ENCODE measurements at places on chromosomes 11 and 22.

- DNase-seq: no peak
Observed at GRCh38 chr22:29115682-29116288, 43.0 kb downstream of the KREMEN1 start.

DNA sequence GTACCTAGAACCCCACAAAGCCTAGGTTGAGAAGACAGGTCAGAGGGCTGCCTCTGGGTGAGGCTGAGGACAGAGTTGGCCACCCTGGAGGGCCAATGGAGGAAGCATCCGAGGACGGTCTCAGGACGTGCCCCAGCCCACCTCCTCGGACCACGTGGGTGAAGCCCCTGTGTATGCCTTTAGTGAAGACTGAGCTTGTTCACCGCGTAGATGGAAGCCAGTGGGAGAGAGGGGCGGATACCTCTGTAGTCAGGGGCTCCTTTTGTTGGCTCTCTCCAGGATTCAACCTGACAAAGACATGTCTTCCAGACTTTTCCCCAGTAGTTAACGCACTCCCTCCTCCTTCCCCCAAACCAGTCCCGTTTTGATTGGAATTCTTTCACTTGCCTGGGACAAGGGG, 110.7 kb downstream of the ZBTB16 start:
- no peak for DNase-seq

DNA sequence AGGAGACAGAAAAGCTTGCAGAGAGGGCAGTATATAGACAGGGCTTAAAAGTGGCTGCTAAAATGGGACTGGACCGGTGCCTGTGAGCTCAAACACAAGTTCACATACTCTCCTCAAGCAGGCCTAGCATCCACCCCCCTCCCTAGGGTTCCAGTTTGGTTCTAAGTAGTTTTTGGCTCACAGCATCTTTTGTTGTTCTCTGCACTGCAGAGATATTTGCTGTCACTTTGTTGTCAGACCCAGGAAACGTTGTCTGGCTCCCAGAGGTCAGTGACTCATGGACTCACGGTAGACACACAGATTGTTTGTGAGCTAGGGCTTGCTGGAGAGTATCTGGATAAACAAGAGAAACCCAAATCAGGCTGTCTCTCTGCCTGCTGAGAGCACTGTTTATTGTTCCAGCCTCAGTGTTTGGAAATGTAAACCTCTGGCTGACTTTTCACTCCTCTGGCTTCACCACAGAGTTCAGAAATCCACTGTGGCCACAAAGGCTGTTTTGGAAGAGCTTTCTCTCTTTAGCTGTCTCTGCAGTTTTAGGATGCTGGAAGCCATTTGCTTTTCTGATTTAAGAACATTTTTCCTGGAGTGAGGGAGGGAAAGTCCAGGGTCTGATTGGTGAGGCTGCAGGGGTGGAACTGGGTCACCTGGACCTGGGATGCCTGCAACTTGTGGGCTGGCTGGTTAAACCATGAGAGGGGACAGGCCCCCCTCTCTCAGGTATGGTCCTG, 303.7 kb upstream of the PLET1 start:
- DNase-seq: no peak

DNA sequence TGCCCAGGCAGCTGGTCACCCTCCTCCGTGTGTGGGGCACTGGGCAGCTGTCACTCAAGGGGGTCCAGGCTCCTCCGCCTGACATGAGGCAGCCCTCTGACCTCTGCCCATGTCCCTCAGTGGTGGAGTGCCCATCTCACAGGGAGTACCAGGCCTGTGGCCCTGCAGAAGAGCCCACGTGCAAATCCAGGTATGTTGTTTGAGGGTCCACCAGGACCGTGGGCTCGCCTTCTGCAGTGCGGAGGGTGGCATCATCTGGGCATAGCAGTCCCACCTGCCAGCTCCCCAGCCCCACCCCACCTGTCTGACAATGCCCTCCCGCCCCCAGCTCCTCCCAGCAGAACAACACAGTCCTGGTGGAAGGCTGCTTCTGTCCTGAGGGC, 30.5 kb downstream of the MUC2 start:
- DNase-seq: no peak

DNA sequence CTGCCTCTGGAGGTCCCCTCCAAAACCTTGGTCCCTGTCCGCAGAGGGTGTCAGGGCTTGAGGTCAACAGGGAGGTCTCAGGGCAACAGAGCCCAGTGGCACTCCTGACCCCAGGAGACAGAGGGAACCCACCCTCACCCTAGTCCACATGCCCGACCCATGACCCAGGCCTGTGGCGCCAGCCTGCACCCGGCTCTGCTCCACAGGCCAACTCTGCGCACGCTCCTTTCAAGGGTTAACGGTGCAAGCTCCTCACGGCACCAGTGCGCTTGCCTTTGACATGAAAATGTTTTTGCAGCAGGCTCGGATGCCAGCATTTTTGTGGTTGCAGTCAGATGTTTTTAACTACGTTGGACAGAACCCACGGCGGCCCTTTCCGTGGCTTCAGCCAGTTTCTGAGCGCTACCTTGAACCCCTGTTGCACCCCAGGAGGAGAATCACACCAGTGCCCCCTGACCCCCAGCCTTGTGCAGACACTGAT, 68.6 kb downstream of the CDKN1C start:
- no peak for DNase-seq

GRCh38 chr11:30488304-30488998, 97.7 kb downstream of the MPPED2 start:
- peak; percentile 54 for DNase-seq

GRCh38 chr11:10326012-10326964, 21.4 kb downstream of the ADM start:
- DNase-seq: peak; percentile 43

DNA sequence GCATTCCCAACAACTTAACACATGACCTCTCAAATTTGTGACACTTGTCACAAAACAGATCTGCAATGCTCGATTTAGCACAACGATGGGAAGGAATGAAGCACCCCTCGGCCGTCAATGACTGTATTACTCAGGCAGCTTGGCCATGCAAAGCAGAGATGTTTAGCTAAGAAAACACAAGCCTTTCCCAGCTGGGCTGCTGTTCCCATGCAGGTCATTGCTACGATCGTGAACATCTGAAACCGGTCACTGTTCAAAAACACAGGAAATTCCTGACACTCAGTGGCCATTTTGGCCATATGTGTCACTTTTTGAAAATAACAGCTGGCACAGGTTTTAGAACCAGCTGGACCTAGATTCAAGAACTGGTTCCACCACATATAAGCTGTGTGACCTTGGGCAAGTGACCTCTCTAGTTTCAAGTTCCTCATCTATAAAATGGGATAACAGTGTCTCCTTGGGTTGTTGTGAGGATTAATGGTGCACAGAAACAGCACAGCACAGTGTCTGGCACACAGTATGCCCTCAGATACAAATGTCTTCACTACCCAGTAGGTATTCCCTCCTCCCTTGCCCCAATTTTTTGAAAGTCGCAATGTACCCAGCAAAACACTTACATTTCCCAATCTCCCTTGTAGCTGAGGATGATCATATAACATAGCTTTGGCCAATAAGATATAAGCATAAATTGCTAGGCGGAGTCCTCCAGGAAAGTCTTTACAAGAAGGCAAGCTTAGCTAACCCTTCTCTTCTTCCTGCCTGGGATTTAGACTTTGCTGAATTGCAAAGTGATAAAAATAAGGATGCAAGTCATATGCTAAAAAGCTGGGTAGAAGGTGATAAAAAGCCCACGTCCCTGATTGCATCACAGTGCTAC, 93.1 kb downstream of the C11orf58 start:
- DNase-seq: no peak

DNA sequence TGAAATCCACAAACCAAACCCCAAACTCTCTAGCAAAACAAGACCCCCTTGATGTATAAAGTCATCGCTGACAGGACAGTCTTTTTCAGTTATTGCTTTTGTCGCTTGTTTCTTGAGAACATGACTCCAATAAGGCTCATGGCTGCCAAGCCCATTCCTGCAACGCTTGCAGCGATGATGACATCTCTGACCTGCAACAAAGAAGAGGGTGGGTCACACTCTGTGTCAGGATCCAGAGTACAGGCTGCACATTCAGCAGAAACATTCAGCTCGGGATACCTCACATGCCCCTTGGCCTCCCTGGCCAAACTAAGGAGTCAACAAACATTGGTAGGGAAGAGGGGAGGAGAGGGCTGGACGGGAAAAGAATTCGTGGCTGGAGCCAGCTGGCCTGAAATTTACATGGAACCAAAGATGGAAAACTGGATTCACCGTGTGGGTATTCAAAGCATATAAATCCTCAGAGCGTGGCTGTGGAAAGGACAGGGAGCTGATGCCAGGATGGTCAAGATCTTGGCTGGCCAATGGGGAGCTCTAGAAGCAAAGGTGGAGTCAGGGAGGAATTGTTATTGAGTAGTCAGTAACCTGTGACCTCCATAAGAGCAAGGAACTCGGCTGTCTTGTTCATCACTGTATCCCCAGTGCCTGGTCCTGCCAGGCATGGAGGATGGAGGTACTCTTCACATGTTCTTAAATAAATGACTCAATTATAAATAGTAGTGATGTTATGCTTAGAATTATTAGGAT, 11.8 kb upstream of the PLAAT2 start:
- DNase-seq: no peak

DNA sequence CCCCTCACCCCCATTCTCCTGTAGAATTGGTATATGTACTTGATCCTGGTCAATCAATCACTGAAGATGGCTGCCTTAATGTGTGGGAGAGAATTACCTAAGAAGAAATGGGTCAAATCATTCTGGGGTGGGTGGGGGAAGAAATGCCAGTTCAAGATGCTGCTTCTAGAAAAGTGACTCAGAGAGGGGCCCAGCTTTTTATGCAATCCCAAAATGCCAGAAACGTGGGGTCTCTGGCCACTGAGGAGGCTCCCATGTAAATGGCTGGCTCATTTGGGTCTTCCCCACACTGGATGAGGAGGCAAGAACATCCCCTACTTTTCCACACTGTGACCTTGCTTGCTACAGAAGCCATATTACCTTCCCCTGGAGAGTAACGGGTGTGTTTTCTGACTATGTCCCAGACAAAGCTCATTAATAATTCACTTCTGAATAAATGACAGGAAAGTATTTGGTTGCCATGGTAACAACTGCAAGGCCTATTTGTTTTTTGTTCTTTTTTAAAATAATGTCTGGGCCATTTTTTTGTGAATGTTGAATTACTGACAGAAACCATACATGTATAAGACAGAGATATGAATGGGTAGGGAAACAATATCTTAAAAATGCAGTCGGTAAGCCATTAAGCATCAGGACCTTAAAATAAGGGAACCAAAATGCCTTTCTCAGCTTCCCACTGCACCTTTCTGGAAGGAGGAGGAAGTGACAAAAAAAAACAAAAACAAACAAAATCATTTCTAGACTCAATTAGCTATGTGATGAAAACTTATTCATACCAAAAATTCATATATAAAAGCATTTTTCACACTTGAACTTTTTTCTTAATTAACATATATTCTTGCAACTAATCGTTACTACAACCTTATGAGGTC, 32.0 kb downstream of the SLC1A2 start:
- DNase-seq: no peak

- no peak for DNase-seq
Observed at GRCh38 chr11:93392867-93393266, 62.3 kb downstream of the DEUP1 start.
